ENCODE measurements at places on chromosomes 6 and 20.

GRCh38 chr6:5876076-5876475, 130.6 kb downstream of the NRN1 start:
- DNase-seq, result no peak

- no peak for DNase-seq
Observed at GRCh38 chr6:115120391-115120790, 777.6 kb upstream of the HS3ST5 start.

DNA sequence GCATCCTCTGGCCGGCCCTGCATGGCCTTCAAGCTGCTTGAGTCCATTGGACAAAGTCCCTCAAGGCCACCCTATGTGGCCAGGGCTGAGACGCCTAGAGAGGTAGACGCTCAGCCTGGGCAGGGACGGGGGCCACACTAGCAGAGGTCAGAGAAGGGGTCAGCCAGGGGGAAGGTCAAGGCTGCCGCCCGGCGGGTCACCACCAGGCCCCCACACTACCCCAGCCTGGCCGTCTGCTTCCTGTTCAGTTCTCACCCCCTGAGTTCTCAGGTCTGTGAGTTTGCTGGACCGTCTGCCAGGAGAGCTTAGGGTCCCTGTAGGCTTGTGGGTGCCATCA, 37.3 kb downstream of the NTSR1 start:
- no peak for DNase-seq

DNA sequence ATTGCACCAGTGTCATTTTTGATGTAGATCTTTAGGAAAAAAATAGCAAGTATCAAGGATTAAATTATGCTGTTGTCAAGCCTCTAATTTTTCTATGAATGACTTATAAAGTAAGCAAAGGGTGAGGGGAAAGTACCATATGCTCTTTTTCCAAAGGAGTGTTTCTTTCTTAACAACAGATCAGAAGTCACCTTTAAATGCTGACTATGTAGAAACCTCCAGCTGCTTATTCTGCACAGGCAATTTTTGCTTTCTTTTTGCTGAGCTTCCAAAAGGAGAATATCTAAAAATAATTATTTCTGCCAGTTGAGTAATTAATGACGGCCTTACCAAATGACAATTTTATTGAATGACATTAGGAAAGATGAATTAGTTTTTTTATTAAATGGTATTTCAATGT, 390.6 kb upstream of the MANEA start:
- DNase-seq, result no peak

DNA sequence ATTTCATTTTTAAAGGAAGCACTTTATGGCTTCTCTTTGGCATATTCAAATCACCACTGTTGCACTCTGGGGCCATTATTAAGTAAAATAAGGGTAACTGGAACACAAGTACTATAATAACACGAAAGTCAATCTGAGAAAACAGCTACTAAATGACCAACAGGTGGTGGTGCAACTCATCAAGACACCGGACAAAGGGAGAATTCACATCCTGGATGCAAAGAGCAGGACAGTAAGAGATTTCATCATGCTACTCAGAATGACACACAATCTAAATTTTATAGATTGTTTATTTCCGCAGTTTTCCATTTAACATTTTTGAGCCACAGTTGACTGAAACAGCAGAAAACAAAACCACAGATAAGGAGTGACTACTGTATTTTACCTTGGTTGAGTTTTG, 27.6 kb upstream of the LY86 start:
- DNase-seq, result no peak
